AG04449 (cell line): ENCODE measurements at places on chromosomes 16 and 17.
A peak's percentile ranks its signal among the peaks of the same experiment; 100 is the strongest.

DNA sequence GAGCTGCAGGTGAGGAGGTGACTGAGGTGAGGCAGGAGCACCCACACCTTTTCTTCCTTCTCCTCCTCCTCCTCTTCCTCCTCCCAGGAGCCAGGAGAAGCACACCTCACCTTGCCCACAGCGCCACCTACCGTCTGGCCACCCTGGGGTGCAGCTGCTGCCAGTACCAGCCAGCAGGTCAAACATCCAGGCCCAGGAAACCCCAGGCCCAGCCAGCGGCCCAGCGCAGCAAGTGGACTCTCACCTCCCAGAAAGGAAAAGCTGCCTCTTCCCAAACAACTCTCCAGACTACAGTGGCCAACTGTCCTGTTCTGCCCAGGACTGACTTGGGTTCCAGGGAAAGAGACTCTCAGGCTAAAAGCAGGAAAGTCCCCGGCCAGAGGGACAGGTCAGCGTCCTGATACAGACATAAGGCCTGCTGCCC, 22.7 kb downstream of the PEMT start:
- no peak for DNase-seq

DNA sequence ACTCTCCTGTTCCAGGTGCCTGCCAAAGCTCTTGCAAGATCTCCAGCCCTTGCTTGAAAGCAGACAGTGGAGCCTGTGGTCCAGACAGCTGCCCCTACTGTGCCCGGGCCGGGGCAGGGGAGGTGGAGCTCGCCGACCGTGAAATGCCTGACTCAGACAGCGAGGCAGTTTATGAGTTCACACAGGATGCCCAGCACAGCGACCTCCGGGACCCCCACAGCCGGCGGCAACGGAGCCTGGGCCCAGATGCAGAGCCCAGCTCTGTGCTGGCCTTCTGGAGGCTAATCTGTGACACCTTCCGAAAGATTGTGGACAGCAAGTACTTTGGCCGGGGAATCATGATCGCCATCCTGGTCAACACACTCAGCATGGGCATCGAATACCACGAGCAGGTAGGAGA, 17.7 kb downstream of the CACNA1G start:
- no peak for DNase-seq

DNA sequence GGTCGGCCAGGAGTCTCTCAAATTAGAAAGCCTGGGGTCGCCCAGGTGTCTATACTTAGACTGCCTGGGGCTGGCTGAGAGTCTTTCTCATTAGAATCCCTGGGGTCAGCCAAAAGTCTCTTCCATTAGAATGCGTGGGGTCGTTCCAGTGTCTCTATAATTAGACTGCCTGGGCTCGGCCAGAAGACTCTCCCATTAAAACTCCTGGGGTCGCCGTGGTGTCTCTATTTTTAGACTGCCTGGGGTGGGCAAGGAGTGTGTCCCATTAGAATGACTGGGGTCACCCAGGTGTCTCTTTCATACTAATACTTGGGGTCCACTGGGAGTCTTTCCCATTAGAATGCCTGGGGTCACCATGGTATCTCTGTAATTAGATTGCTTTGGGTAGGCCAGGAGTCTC, 2227.7 kb downstream of the TP53TG3F start:
- no peak for DNase-seq

DNA sequence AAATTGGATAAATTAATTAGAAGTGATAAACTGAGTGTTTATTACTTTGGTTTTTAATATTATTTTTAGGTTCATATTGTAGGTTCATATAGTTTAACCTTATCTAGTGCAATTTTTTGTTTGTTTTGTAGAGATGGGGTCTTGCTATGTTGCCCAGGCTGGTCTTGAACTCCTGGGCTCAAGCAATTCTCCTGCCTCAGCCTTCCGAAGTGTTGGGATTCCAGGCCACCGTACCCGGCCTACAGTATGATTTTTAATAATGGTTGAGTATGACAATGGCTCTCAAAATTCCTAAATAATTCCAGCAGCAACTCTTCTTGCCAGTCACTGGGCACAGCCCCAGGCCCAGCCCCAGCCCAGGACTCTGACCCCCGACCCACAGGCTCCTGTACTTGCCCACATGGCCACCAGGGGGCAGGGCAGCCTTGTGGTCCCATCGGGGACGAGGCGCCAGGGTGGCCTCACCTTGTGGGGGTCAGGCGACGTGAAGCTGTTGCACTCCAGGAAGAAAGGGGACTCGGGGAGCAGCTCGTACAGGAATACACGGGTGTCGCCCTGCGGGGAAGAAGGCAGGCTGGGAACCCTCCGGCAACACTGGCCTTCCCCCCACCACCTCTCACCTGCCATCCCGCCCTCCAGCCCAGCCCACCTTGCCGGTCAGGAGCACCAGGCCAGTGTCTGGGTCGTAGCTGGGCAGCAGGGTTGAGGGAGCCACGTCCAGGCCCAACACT, 7.9 kb upstream of the PAM16 start:
- no peak for DNase-seq

- no peak for DNase-seq
Observed at GRCh38 chr17:50237901-50238300, 36.4 kb upstream of the TMEM92 start.

DNA sequence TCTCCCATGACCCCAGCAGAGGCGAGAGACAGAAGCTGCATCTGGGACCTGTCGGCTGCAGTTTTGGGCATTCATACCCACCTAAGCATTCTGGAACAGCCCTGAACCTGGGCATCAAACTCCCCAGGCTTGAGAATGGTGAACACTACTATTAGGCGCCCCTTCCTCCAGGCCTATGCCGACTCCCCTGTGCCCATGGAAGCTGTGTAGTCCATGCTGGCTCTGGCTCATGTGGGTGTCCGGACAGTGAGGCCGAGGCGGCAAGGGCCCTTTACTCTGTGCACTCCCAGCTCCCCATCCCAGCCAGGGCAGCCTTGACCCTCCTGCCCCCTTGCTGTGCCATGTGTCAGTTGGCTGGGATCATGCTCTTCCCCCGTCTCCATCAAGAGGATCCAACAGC, 89.0 kb upstream of the TOB1 start:
- DNase-seq, result no peak

- no peak for DNase-seq
Observed at GRCh38 chr17:41510251-41511065, 5.0 kb upstream of the KRT13 start.

DNA sequence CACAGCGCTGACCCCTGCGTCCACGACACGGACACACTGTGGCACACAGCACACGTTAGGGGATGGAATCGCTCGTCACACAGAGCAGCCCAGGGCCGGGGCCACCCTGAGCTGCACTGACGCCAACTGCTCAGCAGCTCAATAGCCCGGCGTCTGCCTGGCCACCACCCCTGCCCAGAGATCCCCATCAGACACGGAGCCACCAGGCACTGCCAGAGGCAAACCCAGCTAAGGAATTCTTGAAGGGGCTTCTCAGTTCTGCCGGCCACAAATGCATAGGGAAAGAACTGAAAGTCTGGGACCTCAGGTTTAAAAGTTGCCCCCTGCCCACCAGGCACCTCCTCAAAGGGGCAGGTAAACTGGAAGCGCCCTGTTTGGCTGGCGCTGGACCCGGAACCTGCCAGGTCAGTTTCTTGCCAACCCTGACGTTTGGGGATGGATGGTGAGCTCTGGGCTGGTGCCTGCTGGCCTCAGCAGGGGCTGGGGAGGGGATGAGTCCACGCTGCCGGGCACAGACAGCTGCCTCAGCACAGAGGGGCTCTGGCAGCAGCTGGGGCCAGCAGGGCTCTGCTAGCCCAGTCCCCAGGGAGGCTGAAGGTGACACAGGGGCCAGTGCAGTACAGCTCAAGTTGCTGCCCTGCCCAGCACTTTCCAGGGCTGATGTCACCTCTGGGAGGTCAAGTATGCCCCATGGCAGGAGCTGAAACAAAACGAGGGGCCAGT, 33.2 kb downstream of the TIMM22 start:
- no peak for DNase-seq

DNA sequence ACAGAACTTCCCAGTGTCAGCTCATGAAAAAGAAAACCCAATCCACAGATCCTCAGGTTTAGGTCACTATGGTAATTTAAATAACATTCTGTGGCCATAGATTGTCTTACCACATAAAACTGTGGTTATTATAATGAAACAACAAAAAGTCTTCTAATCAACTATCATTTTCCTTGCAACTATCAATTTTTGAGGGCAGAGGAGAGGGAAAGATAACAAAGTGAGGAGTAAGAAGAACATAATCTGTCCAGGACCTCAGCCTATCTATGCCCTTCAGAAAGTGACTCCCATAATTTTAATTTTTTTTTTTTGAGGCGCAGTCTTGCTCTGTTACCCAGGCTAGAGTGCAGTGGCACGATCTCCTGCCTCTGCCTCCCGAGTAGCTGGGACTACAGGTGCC, 4.0 kb upstream of the GGNBP2 start:
- no peak for DNase-seq

GRCh38 chr16:11499295-11500089, 87.2 kb downstream of the LITAF start:
- DNase-seq, result no peak

- no peak for DNase-seq
Observed at GRCh38 chr16:6189216-6189615, 1091.6 kb upstream of the EEF2KMT start.

- no peak for DNase-seq
Observed at GRCh38 chr16:11738742-11739544, 3.7 kb downstream of the TXNDC11 start.

DNA sequence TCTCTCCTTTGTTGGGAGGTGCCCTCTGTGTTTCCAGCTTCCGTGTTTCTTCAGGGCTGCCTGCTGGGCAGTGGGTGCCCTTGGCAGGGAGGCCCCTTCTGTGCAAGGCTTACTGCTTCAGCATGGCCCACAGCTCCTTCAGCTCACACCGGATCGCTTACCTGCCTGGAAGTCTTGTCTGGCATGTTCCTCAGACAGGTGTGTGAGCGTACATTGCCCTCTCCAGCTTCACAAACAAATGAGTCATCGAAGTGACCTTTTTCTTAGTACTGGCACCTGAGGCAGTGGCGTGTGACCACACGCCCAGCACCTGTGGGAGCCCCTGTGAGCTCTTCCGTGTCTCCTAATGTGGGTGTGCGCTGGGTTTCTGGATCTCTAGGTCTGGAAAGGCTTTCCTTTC, 3.5 kb downstream of the RAB40C start:
- DNase-seq, result no peak

DNA sequence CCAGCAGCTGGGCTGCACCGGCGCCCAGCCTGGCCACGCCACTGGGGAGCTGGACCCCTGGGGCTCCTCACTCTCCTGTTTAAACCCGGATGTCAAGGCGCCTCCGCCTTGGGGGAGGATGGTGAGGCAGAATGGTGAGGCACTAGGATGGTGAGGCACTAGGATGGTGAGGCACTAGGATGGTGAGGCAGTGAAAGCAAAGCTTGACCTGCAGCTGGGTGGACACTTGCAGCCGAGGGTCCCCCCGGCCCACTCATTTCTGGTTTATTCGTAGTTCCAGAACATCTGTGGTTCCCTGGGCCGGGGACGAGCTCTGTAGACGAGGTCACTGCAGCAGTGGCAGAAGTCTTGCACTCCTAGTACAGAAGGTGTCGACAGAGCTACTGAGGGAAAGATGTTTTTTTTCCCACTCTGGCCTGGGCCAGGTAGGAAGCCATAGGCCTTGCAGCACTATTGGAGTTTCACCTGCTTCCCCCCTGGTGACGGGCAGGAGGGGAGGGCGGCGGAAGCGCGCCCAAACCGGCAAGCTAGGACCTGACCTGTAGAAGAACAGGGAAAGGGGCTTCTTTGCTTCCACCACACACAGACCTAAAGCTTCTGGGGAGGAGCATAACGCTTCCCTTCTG, 1.1 kb upstream of the HNF1B start:
- DNase-seq, result no peak

DNA sequence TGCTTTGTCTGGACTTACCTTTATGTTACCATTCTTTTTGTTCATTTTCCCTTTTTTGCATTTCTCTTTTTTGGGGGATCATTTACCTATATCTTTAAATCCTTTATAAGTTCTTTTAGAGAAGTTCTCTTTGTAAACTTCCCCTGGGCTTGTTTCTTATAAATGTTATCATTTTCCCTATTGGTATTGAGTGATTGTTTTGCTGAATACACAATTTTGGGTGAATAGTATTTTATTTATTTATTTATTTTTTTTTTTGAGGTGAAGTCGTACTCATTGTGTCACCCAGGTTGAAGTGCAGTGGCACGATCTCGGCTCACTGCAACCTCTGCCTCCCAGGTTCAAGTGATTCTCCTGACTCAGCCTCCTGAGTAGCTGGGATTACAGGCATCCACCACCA, 18.4 kb downstream of the TBX21 start:
- no peak for DNase-seq

GRCh38 chr17:17367931-17368330, 64.8 kb downstream of the NT5M start:
- DNase-seq, result no peak

GRCh38 chr17:61302953-61303816, 96.5 kb upstream of the TBX2 start:
- DNase-seq, result no peak

DNA sequence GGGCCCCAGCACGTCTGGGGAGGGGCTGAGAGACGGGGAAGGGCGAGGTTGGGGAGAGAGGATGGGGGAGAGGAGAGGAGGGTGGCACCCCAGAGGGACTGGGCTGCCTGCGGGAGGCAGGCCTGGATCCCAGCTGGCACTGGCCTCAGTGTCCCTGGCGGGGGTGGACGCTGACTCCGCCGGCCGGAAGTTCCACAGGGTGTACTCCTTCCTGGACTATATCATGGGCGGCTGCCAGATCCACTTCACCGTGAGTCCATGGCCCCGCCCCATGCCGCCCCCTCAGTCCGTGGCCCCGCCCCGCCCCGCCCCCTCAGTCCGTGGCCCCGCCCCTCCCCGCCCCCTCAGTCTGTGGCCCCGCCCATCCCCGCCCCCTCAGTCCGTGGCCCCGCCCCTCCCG, 11.3 kb downstream of the CPNE7 start:
- DNase-seq, result no peak

DNA sequence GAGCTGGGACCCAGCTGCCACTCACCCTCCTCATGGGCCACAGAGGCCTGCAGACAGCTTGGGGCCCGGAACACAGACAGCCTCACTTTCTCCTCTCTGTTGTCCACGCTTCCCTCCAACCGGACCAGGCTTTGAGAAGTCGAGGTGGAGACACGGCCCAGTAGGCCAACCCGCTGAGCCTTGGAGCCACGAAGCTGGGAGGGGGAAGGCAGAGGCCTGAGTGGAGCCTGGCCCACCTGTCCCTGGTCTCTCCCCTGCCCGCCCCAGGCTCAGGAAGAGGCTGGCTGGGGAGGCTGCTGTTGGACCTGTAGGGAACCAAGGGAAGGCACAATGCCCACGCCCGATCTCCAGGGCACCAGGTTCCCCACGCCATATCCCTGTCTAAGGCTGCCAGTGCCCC, 48.1 kb downstream of the RMI2 start:
- DNase-seq, result no peak

- no peak for DNase-seq
Observed at GRCh38 chr17:60155427-60155814, 5.6 kb downstream of the CA4 start.

GRCh38 chr17:50584749-50585148, 24.2 kb downstream of the CACNA1G start:
- no peak for DNase-seq

- peak; percentile 44 for DNase-seq
Observed at GRCh38 chr17:73027130-73027741, 65.3 kb downstream of the SLC39A11 start.

- DNase-seq, result no peak
Observed at GRCh38 chr17:67245073-67245693, at the start of gene HELZ. TSS of gene HELZ (minus strand) at chr17:67245196. CDS start at chr17:67218804, 26,392 bp downstream.

GRCh38 chr17:82091264-82092066, 6.6 kb downstream of the FASN start:
- no peak for DNase-seq
